Cortex of kidney (tissue), 1 donor: ENCODE measurements at places on chromosomes 2 and 18.

DNA sequence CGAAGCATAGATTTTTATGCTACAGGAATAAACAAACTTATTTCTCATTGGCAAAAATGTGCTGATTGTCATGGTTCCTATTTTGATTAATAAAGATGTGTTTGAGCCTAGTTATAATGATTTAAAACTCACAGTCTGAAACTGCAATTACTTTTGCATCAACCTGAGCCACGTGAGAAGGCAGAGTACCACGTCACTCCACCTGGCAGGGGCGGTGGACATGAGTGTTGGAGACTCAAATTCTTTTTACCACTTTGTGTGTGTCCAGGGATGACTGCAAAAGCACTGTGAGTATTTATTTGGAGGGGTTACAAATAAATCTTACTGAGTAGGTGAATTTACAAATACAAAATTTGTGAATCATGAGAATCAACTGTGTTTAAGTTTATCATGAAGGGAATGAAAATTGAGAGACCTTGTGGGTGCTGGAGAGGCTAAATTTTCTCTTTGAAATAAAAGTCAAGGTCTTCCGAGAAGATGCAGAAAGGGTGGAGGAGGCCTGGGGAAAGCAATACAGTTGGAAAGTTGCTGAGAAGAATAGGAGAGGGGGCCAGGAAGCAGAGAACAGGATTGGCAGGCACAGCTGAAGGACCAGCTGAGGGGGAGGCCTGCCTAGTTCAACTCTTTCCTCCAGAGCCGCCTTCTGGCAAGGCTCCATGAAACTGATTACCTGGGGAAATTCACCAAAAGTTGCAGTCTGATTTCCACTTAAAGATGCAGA is 316.4 kb downstream of the MYCN start:
- DNase-seq: no peak

DNA sequence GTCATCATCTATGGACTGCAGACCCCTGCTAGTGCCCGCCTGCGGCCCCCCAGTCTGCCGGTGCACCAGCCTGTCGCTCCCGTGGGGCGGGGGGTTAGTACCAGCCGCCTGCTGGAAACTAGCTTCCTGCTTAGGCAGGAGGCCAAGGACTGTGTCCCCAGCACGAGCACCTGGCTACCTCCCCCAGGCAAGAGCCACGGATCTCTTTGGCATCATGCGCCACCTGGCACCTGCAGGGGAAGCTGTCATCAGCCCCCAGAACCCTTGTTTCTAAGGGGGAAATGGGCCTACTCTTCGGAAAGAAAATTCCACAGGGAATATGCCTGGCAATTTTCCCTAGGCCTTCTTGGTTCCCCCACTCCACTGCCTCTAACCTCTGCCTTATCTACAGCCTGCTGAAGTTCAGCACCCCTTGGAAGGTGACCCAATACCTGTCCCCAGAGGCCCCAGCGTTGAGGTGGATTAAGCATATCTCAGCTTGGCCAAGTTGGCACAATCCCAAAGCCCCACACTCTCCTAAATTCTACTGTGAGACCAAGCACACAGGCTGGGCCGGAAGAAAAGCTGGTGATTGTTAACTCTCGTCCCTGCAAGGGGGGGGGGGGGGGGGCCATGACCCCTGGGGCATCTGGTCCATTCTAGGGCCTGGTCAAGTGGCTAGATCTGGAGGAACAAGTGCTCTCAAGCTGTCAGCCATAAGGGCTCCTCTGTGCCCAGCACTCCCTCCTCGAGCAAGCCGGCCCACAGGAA is 62.0 kb upstream of the POMC start:
- DNase-seq: no peak

GRCh38 chr18:25274926-25275325 is 77.0 kb downstream of the ZNF521 start:
- DNase-seq: no peak

DNA sequence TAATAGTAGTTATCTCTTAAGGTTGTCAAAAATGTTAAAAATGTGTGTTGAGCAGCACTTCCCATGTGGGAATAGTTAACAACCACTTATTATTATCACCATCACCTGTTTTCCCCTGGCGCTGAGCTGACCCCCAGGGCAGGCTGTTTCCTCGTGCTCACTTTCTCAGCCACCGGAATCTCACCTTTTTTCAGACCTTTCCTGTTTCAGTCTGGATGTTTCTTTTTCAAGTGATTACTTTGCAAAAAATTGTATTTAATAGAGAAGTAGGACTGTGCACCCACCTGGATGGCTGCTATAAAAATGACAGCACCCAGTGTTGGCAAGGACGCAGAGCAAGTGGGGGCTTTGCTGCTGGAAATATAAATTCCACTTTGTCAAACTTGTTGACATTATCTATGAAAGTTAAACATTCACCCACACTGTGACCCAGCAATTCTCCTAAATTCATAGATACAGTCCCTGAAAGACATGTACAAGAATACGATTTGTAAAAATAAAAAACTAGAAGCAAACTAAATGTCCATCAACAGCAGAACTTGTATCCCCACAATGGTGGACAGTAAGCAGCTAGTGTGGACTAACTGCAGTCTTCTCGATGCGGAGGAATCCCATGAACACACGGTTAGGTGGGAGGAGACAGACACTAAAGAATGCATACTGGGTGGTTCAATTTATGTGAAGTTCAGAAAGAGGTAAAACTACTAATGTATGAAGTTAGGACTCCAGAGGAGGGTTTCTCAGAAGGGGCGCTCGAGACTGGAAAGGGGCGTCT is 66.5 kb downstream of the SOWAHC start:
- DNase-seq: no peak

GRCh38 chr18:36273347-36273746 is 24.2 kb upstream of the FHOD3 start:
- no peak for DNase-seq

DNA sequence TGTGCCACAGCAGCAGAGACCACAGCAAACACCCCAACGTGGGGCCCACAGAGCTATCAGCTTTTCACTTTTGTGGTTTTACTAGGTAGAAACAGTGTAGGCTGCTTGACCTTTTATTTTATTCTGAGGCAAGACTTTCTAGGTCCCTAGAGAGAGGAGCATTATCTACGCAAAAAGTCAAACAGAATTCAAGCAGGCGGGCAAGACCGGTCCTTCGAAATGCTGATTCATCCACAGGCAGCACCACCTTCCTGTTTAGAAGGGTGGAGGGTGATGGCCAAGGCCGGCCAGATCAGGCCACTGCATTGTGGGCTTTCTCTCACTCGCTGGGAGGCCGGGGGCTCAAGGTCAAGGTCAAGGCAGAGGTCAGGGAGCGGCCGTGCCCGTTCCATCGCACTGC is 573.0 kb downstream of the GALR1 start:
- DNase-seq: no peak

DNA sequence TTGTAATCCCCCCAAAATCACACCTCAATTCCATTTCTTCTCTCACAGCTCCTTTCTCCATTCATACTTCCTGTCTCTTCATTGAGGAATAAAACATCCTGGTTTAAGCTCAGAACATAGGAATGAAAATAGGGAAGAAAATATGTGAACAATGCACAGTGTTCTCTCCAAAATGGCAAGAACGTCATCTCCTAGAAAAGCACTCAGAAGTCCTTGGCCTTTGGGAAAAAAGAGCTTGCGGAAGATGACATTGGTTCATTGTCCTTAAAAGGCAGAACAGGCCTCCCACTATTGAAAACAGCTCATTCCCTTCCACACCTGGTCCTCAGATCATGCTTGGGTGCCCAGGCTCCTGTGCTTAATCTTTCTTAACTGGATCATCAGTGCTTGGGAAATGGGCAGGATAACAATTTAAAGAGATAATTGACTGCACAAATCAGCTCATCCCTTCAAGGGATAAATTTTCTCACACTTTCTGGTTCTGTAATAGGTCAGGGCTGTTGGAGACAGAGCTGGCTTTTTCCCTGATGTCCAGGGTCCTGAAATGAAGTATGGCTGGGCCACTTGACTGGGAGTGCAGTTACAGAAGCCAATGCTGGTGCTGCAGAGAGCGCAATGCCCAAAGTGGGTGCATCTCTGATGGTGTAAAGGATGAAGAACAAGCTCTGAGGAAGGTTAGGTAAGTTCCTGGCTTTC is 69.2 kb downstream of the MARCHF4 start:
- no peak for DNase-seq

GRCh38 chr2:49111006-49111405 is 43.3 kb downstream of the FSHR start:
- DNase-seq: no peak

DNA sequence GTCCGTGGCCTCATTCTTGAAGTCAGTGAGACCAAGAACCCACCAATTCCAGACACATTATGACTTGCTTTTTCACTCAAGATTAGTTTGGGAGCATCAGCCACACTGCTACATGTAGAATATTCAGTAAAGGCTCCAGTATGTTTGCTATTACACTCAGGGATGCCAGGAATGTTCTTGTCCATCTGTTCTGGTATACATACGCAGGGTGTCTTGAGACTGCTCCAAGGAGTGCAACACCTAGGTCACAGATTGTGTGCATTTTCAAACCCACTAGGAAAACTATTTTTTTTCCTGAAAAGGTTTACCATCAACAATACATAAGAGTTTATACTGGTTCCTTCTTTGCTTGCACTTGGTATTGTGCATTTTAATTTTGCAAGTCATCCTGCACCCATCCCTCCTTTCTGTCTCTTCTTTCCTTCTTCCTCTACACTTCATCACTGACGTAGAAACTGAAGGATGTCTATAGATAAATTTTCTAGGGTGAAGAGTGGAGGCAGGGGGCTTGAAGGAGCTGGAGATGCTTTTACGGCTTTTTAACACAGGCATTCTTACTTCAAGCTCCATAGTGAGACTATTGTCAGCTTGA is 35.3 kb upstream of the MAP2 start:
- DNase-seq: no peak

DNA sequence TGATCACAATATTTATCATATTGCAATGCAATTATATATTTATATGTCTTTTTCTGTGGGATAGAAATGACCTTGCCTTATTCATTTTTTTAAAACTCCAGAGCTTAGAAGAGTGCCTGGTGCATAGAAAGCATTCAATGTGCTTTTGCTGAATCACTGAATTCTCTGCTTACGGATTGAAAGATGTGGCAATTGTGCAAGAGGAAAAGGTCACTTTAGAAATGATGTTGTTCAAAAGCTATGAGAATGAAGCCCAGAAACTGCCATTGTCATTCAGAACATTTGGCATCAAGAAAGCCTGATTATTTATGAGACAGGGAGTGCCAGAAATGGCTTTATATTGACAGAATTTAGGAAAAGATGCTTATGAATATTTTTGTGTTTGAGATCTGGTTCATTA is 678.6 kb upstream of the CDH2 start:
- no peak for DNase-seq

DNA sequence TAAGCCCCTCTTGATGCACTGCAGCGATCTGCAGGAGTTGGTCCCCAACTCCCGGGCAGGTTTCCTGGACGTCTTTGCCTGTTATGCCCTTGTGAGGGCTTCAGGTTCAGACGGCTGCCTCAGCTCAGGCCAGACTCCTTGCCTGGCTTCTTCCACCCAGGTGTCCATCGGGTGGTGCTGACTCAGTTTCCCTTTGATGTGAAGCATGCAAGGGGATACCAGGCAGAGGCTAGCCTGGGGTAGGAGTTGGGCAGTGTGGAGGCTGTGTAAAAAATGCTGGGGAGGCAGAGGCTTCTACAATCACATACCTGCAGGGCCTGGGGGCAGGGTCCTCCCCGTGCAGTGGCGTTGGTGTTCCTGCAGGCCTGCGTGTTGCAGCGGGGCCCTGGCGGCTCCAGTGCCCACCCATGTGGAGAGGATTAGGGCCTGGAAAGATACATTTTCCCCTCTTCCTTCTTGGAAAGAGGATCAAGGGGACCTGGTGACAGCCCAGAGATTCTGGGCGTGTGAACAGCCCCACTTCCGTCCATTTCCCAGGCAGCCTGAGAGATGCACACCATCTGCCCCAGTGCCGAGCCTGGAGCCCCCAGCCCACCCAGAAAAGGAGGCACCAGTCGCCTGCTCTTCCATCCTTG is 338.3 kb downstream of the DYSF start:
- DNase-seq: no peak

DNA sequence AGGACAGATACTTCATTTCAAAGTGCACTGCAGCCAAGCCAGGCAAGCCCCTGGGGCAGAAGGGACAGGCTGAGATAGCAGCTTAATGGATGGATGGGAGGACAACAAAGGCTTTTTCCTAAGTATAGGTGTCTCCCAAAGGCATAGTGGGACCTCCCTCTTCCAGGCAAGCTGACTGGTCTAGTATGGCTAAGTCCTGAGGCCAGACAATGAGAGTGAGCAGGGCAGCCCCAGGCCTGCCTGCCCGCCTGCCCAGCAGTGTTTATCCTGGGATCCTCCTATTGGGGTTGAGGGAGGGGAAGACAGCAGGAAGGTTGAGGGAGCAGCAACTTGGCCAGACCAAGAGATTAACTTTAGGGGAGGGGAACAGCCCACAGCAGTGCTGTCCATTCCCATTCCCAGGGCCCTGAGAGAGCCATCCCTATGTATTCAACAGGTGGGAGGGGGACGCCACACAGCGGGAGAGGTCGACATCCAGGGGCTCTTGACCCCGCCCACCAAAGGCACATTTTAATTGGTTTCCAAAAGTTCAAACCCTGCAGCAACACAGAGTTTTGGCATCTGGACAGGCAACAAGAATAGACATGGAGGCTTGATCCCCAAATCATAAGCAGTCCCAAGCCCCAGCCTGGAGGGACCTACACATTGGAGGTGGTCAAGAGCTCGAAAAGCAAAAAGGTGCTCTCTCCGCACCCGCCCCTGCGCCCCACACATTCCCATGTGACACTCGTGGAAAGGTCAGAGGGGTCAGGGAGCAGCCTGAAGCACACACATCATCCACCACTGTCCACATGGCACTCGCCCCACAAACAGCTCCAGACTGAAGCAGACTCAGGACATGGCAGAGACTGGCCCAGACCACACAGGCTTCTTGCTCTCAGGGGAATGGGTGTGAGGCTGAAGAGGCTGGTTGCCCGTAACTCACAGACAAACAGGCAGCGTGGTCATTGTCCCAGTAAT is 2.9 kb upstream of the SFXN5 start:
- no peak for DNase-seq

DNA sequence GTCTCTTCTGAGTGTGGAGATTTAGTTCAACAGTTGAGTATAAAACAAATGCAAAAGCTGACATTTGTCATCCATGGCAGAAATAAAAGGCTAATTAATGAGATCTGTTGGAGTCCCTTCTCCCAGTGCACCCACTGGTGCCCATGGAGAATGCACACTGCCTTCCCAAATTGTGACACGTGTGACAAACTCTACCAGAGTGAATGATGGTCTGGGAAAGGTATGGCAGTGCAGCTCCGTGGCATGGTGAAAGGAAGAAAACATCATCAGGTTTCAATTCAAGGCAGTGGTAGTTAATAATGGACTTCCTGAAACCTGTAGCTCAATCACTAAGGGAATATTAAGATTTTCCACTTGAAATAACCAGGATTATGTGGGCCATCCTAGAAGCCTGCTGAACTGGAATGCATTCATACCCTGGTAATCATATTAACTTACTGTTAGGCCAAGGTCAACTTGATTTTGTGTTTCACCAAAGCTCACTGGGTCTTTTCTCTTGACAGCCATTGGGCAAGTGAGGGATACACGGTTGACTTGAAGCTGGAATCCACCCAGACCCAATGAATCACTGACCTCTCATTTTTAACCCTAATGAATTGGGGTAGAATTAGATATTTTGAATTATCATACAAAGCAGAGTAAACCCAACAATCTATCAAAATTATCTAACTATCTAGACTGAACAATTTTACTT is 167.6 kb downstream of the AFF3 start:
- DNase-seq: no peak
